CMK (cell line): ENCODE measurements at places on chromosomes 11 and 22.
A peak's percentile ranks its signal among the peaks of the same experiment; 100 is the strongest.

- DNase-seq = no peak
Measured at GRCh38 chr22:30491381-30491780, 14.1 kb downstream of the SEC14L4 start.

DNA sequence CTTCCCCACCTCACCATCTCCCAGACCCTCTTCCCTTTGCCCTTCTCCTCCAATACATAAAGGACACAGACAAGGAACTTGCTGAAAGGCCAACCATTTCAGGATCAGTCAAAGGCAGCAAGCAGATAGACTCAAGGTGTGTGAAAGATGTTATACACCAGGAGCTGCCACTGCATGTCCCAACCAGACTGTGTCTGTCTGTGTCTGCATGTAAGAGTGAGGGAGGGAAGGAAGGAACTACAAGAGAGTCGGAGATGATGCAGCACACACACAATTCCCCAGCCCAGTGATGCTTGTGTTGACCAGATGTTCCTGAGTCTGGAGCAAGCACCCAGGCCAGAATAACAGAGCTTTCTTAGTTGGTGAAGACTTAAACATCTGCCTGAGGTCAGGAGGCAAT lies 58.2 kb downstream of the TIMP3 start:
- no peak for DNase-seq

GRCh38 chr22:40215266-40215665 lies 37.5 kb downstream of the TNRC6B start:
- DNase-seq = no peak

GRCh38 chr11:13924801-13925327 lies 37.7 kb upstream of the SPON1 start:
- peak; percentile 34 for DNase-seq

GRCh38 chr11:12226093-12226492 lies 115.7 kb downstream of the MICAL2 start:
- no peak for DNase-seq

GRCh38 chr11:9573775-9574621 lies 528 bp downstream of the WEE1 start:
- DNase-seq = no peak
